IMR-90 (cell line): ENCODE measurements at places on chromosomes 1 and 21.
A peak's percentile ranks its signal among the peaks of the same experiment; 100 is the strongest.

GRCh38 chr1:226708342-226708780 lies 30.7 kb downstream of the ITPKB start:
- DNase-seq = peak; percentile 92

GRCh38 chr1:214574598-214575411 lies 23.4 kb upstream of the PTPN14 start:
- DNase-seq = no peak

GRCh38 chr1:150720703-150721102 lies at the start of gene HORMAD1:
Gene HORMAD1 (minus strand): TSS chr1:150720895. CDS start chr1:150719505, 1,390 bp downstream.
- no peak for DNase-seq

- DNase-seq = no peak
Measured at GRCh38 chr1:155996166-155996565, 17.8 kb upstream of the ARHGEF2 start.

- no peak for DNase-seq
Measured at GRCh38 chr1:51570063-51570710, 46.7 kb upstream of the OSBPL9 start.

DNA sequence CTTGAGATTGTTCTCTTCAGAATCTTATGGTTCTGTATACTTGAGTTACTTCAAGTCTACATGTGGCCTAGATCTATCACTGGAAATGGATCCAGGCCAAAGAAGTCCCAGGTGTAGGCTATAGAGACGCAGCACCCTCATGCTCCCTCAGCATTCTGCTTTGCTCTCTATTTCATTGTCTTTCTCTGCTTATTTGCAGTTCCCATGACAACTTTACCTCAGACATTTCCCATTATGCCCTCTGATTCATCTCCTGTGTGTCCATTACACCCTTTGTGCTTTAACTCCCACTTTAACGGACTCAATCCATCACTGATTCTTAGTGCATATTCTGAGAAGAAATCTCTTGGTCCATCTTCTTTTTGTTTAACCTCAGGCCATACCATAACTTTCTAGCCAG lies 236.9 kb upstream of the NRIP1 start:
- no peak for DNase-seq

- DNase-seq = peak; percentile 16
Measured at GRCh38 chr1:10685808-10686403, 110.5 kb downstream of the CASZ1 start.

GRCh38 chr1:166903232-166903631 lies 27.2 kb upstream of the TADA1 start:
- no peak for DNase-seq

DNA sequence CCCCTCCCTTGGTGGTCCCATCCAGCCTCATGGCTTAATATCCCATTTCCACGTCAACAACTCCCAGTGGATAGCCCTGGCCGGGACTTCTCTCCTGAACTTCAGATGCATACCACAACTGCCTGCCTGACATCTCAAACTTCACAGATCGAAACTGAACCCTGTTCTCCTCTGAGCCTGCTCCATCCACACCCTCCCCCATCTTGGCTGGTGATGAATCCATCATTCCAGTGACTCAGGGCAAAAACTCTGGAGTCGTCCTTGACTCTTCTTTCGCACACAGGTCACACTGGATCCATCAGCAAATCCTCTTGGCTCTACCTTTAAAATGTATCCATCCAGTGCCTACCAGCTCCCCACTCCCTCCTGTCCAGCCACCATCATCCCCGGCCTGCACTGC lies 3.9 kb downstream of the TAS1R2 start:
- no peak for DNase-seq

DNA sequence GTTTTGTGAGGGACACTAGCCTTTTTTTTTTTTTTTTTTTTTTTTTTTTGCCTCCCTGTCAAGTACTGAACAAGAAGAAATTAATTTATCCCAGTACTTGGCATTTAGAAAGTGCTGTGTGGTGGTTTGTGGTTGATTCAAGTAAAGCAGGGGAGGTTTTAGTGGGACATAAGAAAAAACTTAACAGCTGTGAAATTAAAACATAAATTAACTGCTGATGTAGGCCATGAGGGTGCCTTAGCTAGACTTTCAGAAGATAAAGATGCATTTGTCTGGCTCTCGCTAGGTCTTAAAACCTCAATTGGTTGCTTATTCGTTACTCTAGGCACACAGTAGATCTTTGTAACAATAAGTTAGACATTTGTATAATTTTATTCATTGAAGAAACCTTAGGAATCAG lies 52.3 kb downstream of the SPATA46 start:
- no peak for DNase-seq

DNA sequence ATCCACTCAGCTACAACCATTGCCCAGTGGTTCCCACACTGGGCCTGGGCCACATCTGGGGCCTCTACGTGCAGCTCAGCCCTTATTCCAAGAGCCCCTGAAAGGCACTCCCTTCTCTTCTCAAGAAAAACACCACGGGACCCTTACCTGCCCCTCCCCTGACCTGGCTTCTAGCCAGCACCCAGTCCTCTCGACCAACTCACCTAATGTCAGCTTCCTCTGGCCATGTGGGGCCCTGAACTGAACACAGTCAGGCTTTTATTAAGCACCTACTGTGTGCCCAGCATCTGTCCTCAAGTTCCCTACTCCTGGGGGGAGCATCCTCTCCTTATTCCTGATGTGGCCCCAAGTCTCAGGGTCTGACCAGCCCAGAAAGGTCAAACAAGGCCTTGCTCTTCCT lies 208.4 kb downstream of the MATN1 start:
- DNase-seq = no peak

DNA sequence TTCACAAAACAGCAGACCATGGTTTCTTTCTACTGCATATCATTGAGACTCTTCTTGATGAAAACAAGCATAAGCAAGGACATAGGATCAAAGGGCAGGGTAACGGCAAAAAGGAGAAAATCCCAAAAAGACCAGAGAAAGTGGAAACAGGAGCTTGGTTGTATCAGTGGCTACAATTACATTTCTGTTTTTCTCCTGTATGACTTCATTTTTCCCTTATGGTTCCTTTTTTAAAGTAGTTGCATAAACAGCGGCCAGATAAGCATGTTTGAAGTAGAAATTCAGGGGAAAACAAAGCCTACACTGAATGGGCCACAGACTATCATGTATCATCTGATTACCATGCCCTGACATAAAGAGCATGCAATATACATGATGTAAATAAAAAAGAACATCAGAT lies 4.6 kb downstream of the EGLN1 start:
- no peak for DNase-seq

GRCh38 chr1:30264672-30265025 lies 458.7 kb downstream of the MATN1 start:
- no peak for DNase-seq
